ENCODE measurements at places on chromosomes 11 and 22.

GRCh38 chr11:59158206-59159068 lies 13.5 kb upstream of the DTX4 start:
- DNase-seq = no peak

- no peak for DNase-seq
Measured at GRCh38 chr11:1502954-1503707, 16.6 kb upstream of the MOB2 start.

DNA sequence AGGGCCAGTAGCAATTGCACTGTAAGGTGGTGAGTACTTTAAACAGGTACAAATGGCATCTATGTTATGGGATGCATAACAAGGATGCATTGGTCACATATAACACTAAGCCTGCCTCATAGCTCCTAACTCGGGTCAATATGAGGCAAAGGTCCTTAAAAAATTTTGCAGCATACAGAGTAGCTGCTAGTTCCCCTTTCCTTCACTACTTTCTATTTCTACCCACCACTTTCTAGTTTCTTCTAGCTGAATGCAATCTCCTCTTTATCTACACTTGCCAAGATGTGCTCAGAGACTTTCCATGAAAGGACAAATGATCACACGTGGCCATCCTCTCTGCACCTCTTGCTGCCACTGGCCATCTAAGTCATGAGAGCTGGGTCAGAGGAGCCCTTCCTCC lies 9.8 kb downstream of the OR51F2 start:
- no peak for DNase-seq

GRCh38 chr11:118735203-118735602 lies 55.8 kb upstream of the TREH start:
- DNase-seq = no peak

- DNase-seq = peak; percentile 40
Measured at GRCh38 chr11:73177778-73178539, 35.8 kb upstream of the FCHSD2 start.

- DNase-seq = no peak
Measured at GRCh38 chr11:68965901-68966853, 14.6 kb downstream of the MRGPRD start.

DNA sequence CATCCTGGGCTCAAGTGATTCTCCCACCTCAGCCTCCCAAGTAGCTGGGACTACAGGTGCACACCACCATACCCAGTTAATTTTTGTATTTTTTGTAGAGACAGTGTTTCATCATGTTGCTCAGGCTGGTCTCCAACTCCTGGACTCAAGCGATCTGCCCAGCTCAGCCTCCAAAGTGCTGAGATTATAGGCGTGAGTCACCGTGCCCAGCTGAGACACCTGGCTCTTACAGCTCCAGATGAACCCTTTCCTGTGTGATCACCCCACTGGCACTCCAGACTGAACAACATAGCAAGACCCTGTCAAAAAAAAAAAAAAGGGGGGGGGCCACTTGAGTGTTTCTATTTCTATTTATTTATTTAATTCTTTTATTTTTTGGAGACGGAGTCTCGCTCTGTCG lies 1.0 kb upstream of the ADSL start:
- DNase-seq = no peak

- no peak for DNase-seq
Measured at GRCh38 chr11:15228331-15228849, 113.7 kb downstream of the INSC start.

DNA sequence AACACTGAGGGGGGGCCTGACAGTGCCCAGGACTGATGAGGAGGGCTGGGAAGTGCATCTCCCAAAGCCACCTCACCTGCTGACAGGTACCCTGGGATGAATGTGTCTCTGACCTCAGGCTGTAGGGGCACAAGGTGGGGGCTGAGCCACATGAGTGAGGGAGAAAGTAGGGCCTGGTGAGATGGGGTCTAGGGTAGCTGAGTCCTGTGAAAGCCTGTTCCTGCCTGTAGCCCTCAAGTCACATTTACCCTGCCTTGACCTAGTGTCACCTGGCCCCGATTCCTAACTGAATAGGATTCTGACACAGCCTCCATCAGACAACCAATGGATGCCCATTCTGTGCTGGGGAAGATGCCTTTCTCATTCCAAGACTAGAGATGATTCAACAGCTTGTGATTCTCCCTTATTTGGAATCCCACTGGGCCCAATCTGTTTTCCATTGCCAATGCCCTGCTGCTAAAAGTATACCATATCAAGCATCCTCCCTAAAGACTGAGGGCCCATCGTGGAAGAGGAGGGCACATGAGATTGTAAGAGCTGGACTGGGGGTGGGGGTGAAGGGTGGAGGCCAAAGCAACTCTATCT lies 11.1 kb upstream of the RFPL1 start:
- no peak for DNase-seq

GRCh38 chr22:27139935-27140511 lies 482.6 kb downstream of the MIAT start:
- no peak for DNase-seq

DNA sequence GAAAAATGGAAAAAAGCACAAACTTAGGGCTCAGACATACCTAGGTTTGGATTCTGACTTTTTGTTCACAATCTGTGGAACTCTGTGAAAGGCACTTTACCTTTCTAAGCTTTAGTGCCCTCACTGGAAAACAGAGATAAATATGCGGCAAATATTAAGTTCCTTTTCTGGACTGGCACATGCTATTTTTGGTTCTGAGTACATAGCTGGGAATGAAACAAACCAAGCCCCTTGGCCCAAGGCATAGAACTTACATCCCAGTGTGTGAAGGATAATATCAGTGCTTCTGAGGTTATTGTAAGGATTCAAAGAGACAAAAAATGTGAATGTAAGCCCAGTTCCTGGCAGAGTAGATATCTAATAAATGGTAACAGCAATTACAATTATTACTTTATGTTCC lies 227.5 kb downstream of the ADAMTS15 start:
- DNase-seq = no peak

DNA sequence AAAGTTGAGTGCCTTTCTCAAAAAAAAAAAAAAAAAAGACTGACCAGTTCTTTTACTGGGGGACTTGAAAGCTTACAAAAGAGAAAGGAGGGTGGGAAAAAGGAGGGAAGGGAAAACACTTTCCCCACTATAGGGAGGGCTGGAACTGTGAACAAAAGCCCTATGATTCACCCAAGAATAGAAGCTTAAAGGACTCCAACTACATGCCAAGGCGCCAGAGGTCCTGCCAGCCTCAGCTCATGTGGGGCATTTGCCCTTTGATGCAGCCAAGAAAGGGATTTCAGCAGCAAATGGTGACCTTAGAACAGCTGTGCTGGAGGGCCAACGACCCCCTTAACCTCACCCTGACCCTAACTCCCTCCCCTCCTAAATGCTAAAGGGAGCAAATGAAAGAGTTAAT lies 160.0 kb downstream of the NTM start:
- DNase-seq = no peak

GRCh38 chr22:26993886-26994285 lies 336.5 kb downstream of the MIAT start:
- DNase-seq = no peak

DNA sequence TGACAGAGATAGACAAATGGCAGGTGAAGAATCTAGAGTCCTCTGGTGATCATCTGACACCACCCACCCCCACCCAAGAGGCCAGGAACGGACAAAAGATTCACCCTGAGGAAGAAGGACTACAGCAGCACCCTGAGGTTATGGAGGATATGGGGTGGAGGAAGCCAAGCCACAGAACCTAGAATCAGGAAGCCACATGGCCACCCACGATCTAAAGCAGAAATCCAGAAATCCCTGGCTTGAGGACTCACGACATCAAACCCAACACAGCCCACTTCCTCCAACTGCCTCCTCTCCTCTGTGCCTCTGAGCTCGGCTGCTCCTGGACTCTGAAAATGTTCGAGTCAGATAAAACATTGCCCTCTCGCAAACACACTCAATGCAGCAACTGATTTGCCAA lies 364.3 kb downstream of the SHANK2 start:
- no peak for DNase-seq

GRCh38 chr11:16862726-16863125 lies 124.3 kb downstream of the C11orf58 start:
- DNase-seq = no peak

DNA sequence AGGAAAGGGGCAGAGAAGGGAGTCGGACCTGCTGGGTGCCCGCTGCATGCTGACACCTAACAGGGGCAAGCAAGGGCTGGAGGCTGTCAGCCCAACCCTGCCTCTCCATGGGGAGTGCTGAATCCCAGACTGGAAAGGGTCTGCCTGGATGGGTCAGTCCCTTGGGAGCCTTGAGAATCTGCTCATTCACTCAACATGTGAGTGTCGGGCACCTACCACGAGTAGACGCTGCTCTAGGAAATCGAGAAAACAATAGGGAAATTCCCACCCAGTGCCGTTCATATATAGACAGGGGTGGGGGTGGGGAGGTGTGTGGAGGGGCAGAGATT lies 4.4 kb upstream of the CTSD start:
- no peak for DNase-seq

DNA sequence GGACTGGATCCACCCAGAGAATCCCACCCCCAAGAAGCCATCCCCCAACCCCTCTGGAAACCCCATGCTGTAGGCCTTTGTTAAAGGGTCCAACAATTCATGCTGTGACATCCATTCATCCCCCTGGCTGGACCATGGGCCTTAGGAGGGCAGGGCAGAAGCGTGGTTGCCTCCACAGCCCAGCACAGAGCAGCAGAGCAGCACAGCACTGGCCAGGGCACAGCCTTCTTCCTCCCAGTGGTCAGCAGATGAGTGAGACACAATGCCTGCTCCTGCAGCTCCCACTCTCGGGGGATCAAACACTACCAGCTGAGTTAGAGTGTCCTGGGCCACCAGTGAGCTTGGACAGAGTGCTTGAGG lies 84.5 kb upstream of the LINC01488 start:
- DNase-seq = no peak

DNA sequence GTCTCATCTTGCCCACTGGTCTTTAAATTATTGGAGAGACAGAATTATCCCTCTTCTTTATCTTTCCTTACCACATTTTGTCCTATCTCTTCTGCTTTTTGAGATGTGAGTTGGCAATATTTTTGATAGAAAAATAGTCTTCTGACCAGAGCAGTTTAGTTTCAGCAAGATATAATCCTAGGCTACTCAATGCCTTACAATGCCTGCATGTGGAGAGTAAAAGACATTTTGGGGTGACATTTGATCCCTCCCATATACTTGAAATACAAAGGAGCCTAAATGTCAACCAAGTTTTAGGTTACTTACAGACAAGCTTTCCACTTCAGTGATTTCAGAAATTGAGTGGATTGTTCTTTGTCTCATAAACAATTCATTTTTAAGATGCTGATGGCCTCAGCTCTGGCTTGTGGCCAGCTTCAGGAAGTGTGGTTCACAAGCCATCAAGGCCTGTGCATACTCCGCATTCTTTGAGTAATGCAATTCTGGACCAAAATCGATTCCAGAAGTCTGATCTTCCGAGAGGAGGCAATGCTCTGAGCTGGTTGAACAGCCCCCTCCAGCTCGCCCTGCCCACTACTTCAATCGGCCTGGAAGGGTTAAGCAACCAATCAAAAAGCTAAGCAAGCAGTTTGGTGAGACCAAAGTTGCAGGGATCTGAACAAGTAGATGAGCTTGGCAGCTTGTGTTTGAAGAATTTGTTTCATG lies 274.4 kb downstream of the BLID start:
- no peak for DNase-seq

GRCh38 chr11:57311109-57311936 lies 13.4 kb downstream of the TNKS1BP1 start:
- DNase-seq = peak; percentile 86

DNA sequence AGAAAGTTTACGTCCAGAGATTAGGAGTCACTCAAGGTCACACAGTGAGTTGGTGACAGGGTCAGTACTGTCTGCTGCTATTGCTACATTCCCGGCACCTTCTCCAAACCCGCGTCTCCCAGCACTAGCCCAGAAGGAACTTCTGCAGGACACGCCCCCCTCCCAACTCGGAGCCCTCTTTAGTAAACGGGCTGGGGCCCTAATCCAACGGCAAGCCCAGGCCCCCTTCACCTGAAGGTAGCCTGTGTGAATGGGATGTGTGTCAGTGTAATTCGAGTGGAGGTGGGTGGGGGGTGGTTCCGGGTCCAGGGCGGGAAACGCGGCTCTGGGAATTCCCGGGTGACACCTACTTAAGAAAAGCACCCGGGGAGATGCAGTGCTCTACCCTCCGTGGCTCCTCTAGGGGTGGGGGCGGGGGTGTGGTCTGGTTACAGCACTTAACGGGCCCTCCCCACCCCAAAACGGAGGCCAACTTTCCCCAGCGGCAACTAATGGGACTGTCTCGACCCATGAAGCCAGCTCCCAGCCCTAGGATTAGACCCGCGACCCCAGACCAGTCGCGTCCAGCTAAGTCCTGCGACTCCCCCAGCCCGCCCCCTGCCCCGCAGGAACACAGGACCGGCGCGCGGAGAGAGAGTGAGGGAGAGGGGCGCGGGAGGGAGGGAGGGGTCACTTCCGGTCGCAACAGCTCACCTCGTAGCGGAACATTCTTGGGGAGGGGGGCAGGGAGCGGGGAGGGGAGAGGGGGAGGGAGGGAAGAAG lies 468 bp downstream of the PATL1 start:
- peak; percentile 37 for DNase-seq

DNA sequence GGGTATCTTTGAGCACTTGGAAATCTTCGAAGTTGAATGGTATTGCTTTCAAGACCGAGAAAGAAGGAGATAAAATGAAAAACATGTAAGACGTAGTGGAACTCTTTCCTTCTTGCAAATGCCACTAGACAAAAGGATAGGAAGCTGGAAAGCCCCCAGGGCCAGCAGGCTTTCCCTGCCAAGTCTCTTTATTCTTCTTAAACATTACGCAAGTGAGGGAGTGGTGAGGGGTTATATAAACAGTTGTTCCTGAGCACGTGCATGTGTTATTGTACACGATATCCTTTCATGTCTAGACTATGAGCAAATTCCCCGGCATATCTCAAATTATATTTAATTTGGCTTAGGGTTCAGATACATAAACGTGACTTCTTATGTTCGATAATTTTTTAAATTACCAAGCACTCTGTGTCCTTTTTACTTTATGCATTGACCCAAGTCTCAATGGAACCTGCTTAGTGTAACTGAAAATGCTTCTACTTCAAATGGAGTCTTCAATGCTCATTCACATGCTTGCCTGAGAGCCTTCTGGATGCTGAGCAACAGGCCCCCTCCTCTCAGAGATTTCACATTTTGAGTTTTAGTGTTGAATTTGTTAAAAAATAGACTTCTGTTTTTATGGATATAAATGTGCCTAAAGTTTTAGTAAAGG lies 59.0 kb downstream of the PPP2R1B start:
- no peak for DNase-seq

GRCh38 chr22:48098921-48099245 lies 1336.4 kb downstream of the TBC1D22A start:
- no peak for DNase-seq
